ENCODE measurements at places on chromosomes 13 and 19.

- no peak for DNase-seq
- H3K36me3 ChIP-seq = no peaks in the 10 kb centered on the region
- no peak overlapping the region for H3K27ac ChIP-seq
- H3K27me3 ChIP-seq = no peaks in the 10 kb centered on the region
Observed at GRCh38 chr13:89763005-89763404, 1584.5 kb upstream of the MIR17HG start.

- H3K4me3 ChIP-seq = no peak overlapping the region
- no peak overlapping the region for H3K27ac ChIP-seq
- H3K4me1 ChIP-seq = no peaks in the 10 kb centered on the region
- peaks cover 100% of the 10 kb centered on the region for H3K36me3 ChIP-seq
Observed at GRCh38 chr19:38718747-38719543, 25.3 kb downstream of the CAPN12 start.

GRCh38 chr19:8110931-8111330 lies 38.5 kb downstream of the FBN3 start:
- H3K36me3 ChIP-seq = no peaks in the 10 kb centered on the region
- H3K4me3 ChIP-seq = no peak overlapping the region

DNA sequence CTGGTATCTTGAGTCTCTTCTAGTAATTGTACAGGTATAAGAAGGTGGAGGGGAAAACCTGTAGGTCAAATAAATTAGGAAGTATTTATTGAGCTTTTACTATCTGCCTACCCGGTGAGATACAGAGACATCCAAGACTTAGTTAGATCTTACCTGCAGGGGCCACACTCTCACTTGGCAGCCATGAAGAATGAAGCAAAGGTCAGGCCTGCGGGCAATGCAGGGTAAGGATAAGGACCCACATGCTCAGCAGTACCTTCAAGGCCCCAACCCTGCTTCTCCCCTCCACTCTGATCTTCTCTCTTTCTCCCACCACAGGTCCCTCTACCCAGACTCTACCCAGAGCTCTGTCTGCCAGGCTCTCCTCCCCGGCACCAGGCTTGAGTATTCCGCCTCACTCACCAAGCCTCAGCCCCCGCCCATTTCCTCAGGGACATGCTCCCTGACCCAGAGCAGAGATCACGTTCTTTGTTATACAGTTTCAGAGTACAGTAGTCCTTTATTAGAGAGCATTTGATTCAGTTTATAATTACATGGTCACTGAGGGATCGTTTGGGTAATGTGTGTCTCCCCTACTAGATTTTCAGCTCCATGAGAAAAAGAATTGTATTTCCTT lies 18.9 kb upstream of the CLDN10 start:
- H3K4me3 ChIP-seq = no peak overlapping the region
- DNase-seq = no peak
- peaks cover 16% of the 10 kb centered on the region for H3K4me1 ChIP-seq
- no peaks in the 10 kb centered on the region for H3K36me3 ChIP-seq
- peaks cover 4% of the 10 kb centered on the region for H3K27me3 ChIP-seq
- H3K27ac ChIP-seq = no peak overlapping the region

- H3K4me3 ChIP-seq = no peak overlapping the region
- H3K27me3 ChIP-seq = no peaks in the 10 kb centered on the region
- H3K4me1 ChIP-seq = peaks cover 12% of the 10 kb centered on the region
- H3K27ac ChIP-seq = no peak overlapping the region
- H3K36me3 ChIP-seq = no peaks in the 10 kb centered on the region
Observed at GRCh38 chr13:93264876-93265275, 38.3 kb downstream of the GPC6 start.

DNA sequence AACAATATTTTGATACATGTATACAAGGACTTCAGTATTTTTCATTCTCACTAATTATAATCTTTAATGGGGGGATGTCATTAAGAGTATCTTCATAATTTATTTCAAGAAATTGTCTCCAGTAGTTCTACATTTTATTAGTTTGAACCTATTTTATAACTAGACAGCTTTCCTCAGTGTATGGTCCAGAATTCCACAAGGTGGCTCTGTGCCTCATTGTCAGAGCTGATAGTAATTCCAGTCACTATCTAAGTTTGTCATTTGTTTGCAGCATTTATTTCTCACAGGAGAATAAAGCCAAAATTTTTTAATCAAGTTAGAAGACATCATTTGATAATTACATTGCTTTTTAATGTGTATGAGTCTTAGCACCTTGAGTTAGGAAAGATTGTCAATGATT lies 1633.0 kb upstream of the PCDH20 start:
- no peaks in the 10 kb centered on the region for H3K4me1 ChIP-seq
- DNase-seq = no peak

DNA sequence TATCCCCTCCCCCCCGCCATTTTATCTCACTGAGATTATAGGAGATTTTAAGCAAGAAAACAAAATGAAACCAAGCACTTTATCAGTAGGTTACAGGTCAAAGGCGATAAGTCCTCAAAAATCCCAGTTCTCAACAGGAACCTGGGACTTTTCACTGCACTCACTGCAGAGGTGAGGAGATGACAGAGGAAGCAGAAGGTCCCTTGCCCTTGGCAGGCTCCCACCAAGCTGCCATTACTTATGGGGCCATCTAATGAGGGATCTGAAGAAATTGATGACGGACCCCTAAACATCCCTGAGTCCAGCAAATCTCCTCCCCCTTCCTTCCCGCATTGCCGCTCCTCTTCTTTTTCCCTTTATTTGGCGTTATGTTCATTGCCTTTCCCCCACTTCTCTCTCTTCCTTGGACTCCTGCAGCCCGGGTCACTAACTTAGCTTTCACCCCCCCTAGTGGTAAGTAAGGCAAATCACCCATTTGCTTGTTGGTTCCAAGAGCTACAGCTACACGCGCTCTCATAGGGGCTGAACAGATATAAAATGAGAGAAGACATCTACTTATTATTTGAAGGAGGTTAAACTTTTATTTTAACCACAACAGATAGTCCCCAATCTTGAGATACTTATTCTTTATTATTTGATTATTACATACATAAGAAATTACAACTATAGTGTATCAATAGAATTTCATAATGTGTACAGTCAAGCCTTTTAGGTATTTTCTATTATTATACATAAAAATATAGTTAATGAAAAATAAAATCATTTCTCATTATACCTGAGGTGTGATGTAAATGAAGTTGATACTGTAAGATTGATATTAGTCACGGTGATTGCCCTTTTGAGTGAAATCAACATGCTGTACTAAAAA lies 52.0 kb upstream of the ARGLU1 start:
- no peaks in the 10 kb centered on the region for H3K36me3 ChIP-seq
- H3K27me3 ChIP-seq = peaks cover 15% of the 10 kb centered on the region
- H3K27ac ChIP-seq = no peak overlapping the region
- peaks cover 14% of the 10 kb centered on the region for H3K4me1 ChIP-seq
- no peak overlapping the region for H3K4me3 ChIP-seq
- peak; percentile 59 for DNase-seq

- peak overlapping the region; percentile 20 for H3K27ac ChIP-seq
- no peaks in the 10 kb centered on the region for H3K36me3 ChIP-seq
- peak overlapping the region; percentile 17 for H3K4me3 ChIP-seq
- peaks cover 19% of the 10 kb centered on the region for H3K4me1 ChIP-seq
- H3K27me3 ChIP-seq = no peaks in the 10 kb centered on the region
- DNase-seq = no peak
Observed at GRCh38 chr13:101626925-101627555, 174.6 kb downstream of the ITGBL1 start.

DNA sequence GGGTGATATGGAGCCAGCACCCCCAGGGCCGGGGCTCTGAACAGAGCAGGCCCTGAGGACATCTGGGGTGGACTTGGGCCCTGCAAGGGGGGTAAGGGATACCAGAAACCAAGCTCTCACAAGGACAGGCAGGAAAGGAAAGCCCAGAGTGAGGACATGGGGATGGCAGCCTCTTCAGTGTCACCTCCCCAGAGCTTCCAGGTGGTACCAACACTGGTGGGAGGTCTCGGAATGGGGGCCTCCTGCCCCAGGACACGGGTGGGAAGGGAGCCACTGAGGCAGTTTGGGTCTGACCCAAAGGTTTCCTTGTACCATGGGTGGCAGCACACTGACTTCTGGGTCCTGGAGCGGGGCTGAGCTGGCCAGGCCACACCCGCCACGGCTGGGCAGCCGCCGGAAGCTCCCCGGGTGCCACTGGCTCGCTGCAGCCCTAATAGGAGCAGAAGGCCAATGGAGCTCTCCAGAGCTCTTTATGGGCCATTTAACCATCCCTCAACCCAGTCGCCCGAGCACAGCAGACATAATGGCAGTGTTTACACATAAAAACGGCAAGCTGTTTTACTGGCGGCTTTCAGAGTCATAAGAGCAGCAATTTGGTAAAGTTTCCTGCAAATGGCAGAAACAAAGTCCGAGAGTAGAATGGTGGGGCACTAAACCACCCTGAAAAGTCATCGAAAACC lies 59.3 kb downstream of the PEPD start:
- H3K36me3 ChIP-seq = peaks cover 40% of the 10 kb centered on the region
- no peaks in the 10 kb centered on the region for H3K27me3 ChIP-seq
- no peak for DNase-seq
- no peak overlapping the region for H3K4me3 ChIP-seq

DNA sequence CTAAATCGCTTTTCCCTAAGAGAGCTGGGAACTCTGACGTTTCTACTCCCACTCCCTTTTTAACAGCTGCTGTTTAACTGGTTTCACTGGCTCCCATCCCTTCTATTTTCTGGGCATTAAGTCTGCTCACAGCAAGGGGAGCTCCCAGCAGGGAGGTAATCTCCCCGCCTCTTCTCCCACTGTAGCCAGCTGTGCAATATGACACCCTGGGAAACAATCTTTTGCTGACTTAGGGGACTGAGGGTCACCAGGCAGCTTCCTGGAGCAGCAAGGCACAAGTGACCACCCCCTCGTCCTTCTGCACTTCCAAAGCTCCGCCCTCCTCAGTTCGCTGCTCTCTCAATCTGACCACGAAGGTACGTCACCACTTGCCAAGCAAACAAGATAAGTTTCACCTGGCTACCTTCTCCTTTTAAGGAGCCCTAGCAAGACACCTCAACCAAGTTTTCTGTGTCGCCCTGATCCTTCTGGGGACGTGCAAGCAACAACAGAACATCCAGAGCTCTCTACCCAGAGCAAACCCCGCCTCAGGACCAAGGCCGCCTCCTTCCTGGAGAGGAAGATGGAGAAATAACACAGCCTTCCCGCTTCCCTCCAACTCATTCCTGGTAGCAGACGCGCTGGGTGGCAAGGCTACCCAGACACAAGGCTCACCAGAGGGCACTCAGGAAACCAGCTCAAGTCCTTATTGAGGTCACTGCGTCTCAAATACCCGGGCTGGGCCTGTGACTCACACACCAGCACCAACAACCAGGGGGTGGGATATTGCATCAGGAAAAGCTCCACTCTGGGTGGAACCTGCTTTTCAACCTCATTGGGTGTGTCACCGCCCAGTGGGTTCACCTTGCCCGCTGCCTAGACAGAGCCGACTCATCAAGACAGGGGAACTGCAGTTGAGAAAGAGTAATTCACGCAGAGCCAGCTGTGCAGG lies 92.4 kb downstream of the STK24 start:
- peaks cover 10% of the 10 kb centered on the region for H3K36me3 ChIP-seq
- peaks cover 63% of the 10 kb centered on the region for H3K4me1 ChIP-seq
- no peaks in the 10 kb centered on the region for H3K27me3 ChIP-seq

DNA sequence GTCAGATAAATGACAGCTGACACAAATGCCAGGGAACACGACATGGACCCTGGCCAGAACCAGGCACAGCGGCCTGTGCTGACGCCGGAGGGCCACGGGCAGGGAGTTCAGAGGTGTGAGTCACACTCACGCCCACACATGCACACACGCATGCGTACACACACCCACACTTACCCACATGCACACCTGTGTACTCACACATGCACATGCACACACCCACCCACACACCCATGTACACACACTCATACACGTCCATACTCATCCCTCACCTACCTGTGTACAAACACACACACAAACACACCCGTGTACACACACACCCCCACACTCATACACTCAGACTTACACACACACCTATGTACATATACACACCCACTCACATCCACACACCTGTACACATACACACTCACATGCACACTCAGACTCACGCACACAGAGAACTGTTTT lies 40.4 kb downstream of the MLLT1 start:
- peaks cover 9% of the 10 kb centered on the region for H3K36me3 ChIP-seq
- H3K27ac ChIP-seq = no peak overlapping the region
- DNase-seq = no peak
- no peaks in the 10 kb centered on the region for H3K27me3 ChIP-seq

DNA sequence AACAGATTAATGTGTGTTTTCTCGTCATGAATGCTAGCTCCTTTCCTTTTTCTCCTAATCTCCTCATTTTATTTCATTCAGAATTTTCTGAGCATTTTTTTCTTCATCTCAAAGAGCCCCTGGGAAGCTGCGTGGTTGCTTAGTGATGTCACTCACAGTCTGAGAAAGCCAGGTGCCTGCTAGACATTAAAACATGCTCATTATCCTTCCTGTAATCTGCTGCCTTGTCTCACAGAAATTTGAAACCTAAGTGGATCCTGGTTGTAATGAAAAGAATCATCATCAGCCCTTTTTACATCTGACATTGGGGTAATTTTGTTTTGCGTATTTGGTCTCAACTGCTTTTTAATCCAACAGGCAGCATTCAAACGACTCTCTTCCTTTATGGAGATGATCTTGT lies 108.2 kb upstream of the RNF113B start:
- H3K27me3 ChIP-seq = no peaks in the 10 kb centered on the region
- H3K4me1 ChIP-seq = no peaks in the 10 kb centered on the region
- no peak for DNase-seq
- H3K4me3 ChIP-seq = no peak overlapping the region
- H3K27ac ChIP-seq = no peak overlapping the region

DNA sequence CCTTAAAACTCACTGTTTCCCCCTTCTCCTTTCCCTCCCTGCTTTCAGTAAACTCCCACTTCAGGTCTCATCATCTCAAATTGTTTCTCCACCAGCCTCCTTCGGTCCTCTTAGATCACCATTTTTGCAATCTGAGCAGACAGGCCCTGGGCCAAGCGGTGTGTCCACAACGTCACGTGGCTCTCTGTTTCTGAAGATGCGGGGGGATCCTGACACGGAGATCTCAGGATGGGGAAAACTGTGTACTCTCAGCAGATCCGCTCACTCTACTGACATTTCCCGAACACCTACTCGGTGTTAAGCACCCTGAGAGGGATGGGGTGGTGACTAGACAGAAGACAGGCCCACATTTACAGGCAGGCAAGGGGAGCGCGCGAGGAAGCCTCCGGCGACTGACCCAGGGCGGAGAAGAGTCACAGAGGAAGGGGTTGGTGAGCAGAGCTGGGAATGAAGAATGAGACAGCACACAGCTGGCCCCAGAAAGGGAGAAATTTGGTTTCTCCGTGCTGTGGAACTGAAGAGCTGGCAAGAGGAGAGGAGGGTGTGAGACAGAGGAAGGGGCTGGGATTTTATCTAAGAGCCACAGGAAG lies 38.8 kb downstream of the SERP2 start:
- no peaks in the 10 kb centered on the region for H3K27me3 ChIP-seq
- no peaks in the 10 kb centered on the region for H3K36me3 ChIP-seq
- no peak for DNase-seq

GRCh38 chr13:22662771-22663170 lies 518.0 kb upstream of the SGCG start:
- H3K4me3 ChIP-seq = no peak overlapping the region
- H3K27ac ChIP-seq = no peak overlapping the region
- H3K27me3 ChIP-seq = no peaks in the 10 kb centered on the region
- no peaks in the 10 kb centered on the region for H3K4me1 ChIP-seq
- no peak for DNase-seq

GRCh38 chr13:18739310-18739709 lies 442.3 kb downstream of the TUBA3C start:
- no peaks in the 10 kb centered on the region for H3K27me3 ChIP-seq
- no peaks in the 10 kb centered on the region for H3K4me1 ChIP-seq
- no peak overlapping the region for H3K4me3 ChIP-seq
- DNase-seq = no peak
